ENCODE measurements at places on chromosomes 3 and 15.

DNA sequence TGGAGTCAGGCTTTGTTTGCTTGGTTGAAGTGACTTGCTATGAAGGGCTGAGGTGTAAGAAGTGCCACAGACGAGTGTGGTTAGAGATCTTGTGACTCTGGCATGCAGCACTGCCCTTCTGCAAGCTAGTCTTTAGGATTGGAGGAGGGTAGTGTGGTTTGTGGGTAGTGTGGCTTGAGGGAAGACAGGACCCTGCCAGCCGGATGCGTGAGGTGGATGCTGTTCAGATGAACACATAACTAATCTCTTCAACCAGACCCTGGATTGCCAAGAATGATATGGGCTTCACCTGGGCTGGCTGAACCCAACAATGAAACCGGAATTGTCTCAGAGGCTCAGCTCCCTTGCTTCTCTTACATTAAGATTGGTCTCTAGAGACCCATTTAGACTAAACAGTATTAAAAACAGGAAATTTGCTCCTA, 32.7 kb downstream of the STARD9 start:
- no peak for DNase-seq

DNA sequence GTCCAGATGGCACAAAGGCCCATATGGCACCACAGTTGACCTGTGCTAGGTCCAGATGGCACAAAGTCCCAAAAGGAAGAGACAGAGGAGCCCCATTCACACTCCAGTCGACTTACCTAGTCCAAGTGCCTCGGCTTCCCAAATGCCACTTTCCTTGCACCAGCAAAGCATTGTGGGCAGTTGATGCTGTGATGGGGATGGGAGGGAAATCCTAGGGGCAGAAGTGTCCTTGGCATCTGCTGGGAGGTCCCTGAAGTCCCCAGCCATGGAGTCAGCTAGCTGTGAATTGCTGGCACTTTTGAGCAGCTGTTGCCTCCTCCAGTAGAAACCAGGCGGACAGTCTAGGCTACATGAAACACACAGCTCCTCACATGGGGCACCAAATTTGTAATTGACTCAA, 60.3 kb upstream of the SIAH2 start:
- no peak for DNase-seq

DNA sequence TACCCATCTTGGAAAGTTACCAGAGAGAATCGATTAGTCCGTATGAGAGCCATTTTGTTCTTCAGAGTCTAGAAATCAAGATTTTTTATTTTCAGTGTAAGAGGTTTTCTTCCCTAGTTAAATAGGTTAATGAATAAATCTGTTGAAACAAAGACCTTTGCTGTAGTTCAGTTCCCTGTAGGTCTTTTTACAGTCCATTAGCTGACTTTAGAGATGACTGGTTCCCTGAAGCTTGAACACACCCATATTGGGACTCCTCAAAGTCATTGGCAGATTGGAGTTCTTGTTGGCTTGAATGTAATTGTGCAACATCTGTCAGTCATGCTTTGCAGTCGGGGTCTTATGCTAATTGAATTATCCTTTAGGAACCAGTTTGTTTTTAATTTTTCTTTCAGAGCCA, 45.3 kb downstream of the SEMA6D start:
- DNase-seq: no peak

- DNase-seq: no peak
Measured at GRCh38 chr3:142188846-142189245, 36.5 kb downstream of the GK5 start.

DNA sequence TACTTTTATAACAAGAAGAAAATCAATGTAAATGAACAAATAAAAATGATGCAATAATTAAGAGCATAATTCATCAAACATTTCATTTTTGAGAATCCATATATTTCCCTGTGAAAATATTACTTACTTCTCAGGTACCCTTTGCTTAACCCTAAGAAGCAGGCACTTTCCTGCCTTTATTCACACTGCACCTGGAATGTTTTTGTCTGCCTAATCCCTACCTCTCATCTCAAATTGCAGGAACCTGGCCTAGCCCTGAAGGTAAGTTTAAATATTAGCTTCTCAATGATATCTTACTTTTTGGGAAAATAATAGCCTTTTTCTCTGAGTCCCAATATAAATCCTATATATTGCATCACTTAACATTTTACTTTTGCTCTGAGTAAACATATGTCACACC, 559.1 kb downstream of the FGF12 start:
- no peak for DNase-seq

GRCh38 chr3:164375995-164376394, 702.3 kb downstream of the SI start:
- no peak for DNase-seq

- DNase-seq: no peak
Measured at GRCh38 chr3:53161820-53162671, 1.0 kb downstream of the PRKCD start.

GRCh38 chr3:81301230-81301629, 460.2 kb downstream of the GBE1 start:
- no peak for DNase-seq

DNA sequence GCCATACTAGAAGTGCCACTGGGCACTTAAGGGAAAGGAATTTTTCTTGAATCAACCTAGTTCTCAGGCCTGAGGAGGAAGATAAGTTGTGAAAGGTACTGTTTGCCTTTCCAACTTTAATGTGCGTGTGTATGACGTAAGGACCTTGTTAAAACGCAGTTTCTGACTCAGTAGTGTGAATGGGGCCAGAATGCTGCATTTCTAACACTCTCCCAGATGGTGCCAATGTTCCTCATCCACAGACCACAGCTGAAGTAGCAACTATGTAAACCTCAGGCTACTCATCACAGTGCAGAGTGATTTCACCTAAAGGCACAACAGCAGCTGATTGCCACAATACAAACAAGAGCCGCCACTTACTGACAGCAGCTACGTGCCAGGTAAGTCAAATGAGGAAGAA, 103.6 kb downstream of the OTOL1 start:
- DNase-seq: no peak

DNA sequence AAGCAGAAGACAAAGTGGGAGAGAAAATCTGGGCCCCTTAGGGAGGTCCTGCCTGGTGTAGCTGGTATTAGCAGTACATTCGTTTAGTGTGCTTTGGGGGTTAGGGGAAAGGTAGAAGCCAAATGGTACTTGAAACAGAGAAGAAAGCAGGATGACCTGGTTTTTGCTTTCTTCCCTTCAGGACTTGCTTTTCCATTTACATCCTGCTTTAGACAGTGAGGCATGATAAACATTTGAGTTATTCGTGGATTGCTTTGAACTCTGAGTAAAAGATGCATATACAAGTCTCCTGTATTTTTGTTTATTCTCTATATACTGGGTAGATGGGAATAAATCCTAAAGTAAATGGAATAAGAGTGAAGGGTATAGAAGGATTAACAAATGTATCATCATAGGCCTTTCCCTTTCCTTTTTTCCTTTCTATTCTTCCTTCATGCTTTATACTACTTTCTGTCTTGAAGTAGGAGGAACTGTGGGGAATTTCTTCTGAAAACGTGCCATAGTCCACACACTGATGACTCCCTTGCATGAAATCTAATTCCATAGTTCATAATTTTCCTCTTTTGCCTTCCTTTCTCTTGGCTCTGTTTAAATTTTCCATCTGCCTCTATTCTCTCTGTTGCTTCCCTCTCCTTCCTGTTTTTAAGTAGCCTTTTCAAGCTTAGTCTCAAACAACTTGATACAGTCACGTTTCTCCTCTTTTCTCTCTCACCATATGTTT, 139.5 kb upstream of the RBMS3 start:
- no peak for DNase-seq

- DNase-seq: no peak
Measured at GRCh38 chr3:111581403-111582119, 13.6 kb downstream of the ZBED2 start.

GRCh38 chr3:171237009-171237385, 210.5 kb upstream of the SLC2A2 start:
- DNase-seq: no peak

DNA sequence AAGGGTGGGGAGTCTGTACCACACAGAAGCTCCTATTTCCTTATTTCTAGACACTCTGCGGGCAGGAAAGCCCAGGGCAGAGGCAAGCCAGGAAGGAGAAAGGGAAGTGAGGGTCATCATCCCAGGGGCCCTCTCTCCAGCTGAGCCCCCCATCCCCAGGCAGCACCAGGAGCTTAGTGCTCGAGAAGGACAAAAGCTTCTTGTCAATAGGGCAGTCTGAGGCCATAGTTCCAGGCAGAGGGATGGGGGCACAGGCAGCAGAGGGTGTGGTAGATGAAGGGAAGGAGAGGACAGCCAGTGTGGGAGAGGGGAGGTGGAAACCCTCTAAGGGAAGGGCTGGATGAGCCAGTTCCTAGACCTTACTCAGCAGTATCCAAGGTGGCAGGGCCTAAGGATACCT, 2.7 kb downstream of the MAP1A start:
- no peak for DNase-seq

DNA sequence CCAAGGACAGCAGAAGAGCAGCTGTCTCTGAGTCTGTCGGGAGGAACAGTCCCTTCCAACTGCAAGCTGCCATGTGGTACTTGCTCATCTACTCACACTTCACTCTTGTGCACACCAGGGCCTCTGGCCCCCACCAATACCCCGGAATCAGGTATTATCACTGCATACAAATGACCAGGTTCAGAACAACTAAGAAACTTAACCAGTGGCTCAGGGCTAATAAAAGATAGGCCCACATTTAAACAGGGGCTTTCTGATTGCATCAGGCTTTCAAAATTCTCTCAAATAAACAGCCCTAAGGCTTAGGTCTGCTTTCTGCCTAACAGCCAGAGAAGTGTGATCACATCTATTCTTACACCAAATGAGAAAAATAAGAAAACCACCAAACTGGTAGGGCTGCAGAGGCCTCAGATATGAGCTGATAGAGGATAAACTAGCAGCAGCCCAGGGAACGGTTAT, 20.7 kb downstream of the CCDC12 start:
- DNase-seq: no peak

DNA sequence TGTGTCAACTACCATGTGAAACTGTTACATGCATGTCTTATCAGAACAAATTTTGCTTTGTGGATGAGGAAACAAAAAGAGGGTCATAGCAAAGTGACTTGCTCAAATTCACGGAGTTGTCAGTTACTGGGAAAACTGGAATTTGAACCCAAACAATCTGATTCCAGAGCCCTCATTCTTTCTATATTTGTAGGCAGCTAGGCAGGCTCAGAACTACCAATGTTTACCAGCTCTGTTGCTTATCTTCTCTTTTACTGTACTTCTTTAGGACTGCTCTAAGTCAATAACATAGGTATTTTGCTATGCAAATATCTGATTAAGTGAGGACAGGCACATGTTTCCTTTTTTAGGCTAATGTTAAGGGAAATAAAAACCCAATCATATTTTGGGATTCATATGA, 450.5 kb downstream of the ZPLD1 start:
- no peak for DNase-seq

DNA sequence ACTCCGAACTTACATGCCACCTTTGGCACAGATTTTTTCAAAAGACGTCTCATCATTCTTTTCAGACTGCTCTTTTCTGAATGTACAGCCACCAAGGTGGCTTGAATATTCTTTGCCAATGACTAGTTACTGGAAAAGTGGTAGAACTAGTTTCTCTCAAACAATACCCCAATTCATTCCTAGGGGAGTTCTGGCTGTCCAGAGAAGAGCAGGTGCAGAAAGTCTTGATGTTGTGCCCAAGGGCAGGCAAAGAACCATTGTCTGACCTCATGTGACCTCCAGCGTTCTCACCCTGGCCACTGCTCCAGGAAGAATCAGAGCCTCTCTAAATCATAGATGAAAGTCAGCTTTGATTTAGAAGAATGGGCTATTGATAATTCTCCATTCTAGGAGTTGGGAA, 5.5 kb downstream of the LMOD3 start:
- DNase-seq: no peak

DNA sequence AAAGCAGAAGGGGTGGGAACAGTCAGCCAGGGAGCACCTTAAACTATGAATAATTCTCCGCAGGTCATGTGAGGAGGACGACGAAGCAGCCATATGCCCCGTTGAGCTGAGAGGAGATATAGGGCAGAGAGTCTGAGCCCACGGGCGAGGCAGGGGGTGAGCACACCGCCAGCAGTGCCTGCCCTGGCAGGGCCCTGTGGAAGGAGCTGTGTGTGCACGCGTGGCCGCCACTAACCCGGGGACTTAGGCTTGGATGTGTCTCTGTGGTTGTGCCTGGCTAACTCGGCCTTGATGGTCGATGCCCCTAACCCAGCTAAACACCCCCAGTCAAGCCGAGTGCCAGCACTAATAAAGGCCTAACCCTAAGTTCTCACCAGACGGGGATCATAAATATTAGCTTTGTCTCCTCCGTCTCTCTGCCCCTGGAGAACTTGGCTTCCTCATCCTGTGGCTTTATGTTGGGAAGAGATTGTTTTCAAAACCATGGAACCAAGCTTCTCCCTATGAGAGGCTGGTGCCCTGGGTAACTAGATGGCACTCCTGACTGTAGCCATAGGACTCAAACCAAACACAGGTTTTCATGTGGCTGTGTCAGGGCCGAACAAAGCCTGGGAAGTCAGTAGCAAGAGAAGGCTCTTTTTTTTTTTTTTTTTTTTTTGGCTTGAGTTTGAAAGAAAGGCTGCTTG, 45.4 kb downstream of the CCK start:
- no peak for DNase-seq

DNA sequence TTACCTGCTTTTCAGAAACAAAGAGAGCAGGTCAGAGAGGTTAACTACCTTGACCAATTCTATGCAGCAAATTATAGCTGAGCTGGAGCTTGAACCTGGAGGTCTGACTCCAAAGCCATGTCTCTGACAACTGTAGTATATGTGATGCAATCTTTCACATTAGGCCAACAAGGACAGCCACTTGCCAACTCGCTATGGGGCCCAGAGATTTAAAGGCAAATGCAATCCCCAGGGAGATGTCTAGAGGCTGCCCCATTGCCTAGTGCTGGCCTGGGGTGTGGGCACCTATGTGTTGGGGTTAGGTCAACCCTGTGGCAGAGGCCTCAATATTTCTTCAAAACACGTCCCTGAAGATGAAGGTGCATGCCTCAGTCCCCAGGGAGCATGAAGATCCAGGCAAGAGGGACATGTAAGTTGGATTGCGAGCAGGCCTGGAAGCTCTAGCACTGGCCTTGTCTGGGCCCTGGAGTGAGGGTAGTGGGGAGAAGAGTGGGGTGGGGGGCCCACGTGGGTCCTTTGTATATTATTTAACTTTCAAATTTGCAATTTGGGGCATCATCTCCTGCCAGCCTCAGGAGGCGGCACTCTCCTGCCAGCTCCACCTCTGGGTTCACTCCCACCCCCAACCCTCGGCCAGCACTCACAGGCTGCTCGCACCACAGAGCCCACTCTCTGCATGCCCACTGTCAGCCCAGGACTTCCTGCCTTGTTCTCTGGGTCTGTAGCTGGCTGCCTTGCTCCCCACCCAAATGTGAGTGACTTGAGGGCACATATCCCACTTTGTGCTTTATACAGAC, 64.3 kb downstream of the SLC12A8 start:
- DNase-seq: no peak

GRCh38 chr3:112640930-112641801, at the start of gene CCDC80:
Gene CCDC80, minus strand, starts transcription at chr3:112641143. Its CDS starts 1,238 bp downstream, at chr3:112639905.
- no peak for DNase-seq
